ENCODE measurements at places on chromosomes 7 and 10.

GRCh38 chr10:82980321-82980720, 1105.3 kb downstream of the NRG3 start:
- DNase-seq, result no peak

GRCh38 chr10:29689001-29689400, 54.2 kb upstream of the SVIL start:
- DNase-seq, result no peak

GRCh38 chr10:96082153-96082552, 38.8 kb downstream of the CCNJ start:
- DNase-seq, result no peak

DNA sequence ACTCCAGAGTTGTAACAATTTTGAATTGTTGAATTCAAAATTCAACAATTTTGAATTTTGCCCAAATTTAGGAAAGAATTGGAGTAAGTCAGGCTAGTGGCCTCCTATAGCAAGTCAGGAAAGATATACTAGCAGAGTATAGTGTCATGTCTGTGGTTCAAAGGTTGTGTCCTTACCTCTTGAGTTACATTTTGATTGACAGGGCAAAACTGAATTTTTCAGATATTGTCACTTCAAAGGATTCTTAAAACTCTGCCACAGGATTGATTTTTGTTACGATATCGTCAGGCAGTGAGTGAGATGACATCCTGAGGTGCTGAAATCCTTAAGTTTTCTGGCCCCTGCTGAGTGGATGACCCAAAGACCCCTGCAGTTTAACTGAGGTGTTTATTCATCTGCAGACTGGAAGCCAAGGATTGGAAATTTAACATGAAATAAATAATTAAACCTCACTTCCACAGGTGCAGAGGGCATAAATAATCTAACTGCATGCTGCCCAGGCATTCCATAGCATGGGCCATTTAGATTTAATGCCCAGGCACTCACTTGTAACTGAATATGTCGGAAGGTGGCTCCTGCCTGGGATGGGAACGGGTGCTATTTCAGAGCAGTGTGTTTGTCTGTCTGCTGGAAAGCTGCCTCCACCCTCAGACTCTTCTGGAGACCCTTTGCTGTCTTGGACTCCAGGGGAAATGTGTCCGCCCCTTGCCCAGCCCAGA, 50.8 kb downstream of the RBM20 start:
- DNase-seq, result no peak

DNA sequence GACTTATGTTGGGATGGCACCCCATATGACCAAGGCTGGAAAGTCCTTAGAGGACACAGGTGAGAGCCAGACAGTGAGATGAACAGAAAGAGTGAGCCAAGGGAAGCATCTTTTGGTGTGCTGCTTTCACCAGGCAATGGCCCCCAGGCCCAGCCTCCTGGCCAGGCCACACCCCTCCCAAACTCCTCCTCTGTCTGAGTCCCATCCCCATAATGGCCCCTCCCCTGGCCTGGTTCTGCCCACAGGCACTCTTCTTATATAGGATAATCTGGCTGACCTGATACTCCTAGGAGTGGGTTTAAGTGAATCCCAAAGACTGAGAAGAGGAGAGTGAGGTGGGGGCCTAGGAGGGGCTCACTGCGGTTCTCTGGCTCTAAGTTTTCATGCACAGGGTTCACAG, 252.5 kb downstream of the RPS24 start:
- DNase-seq, result no peak

GRCh38 chr10:28215930-28216329, 86.9 kb downstream of the MPP7 start:
- no peak for DNase-seq

DNA sequence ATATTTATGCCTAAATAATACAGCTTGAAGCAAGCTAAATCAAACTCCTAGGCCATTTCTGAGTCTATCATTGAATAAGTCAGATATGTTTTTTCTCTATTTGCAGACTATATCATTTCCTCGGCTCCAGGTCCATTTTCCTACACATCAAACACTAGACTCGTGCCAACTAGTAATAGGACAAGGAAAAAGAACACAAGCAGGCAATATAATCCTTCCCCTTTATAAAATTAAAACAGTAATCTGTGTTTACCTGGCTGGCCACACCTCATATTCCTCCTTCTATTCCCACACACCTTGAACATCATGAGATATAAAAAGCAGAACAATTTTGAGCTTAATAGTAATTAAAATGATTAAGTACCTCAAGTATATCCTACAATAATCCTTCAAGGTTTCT, 325.7 kb downstream of the TFEC start:
- no peak for DNase-seq

GRCh38 chr7:106891548-106892410, 26.7 kb downstream of the PIK3CG start:
- DNase-seq, result no peak

- DNase-seq, result no peak
These were observed 2.4 kb downstream of the ZNF467 start for GRCh38 chr7:149770728-149771636.

DNA sequence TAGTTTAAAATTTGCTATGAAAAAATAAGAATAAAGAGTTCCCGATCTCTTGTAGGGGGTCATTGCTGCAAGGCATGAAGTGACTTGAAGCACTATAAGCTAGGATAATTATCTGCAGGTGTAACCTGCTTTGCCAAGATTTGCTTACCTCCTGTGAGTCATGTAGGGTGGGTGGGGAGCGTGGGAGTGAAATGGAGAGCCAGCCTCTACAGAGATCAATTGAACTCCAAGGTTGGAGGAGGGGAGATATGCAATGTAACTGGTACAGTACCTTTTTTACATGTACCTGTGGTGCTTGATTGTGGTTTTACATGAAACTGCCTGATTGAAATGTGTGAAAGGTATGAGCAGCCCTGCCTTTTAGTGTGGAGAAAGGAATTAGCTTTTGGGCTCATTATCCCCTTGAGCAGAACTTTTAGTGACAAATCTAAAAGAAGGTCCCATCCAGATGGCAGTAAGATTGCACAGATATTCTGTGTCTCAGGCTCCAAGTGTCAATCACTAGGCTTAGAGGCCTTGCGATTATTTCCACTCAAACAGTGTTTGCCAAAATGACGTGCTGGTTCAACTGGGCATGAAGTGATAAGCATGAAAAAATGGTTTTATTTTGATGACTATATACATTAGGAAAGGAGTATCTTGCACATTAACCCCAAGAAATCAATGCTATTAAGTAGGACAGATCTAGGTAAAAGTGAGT, 138.6 kb upstream of the GRB10 start:
- no peak for DNase-seq

DNA sequence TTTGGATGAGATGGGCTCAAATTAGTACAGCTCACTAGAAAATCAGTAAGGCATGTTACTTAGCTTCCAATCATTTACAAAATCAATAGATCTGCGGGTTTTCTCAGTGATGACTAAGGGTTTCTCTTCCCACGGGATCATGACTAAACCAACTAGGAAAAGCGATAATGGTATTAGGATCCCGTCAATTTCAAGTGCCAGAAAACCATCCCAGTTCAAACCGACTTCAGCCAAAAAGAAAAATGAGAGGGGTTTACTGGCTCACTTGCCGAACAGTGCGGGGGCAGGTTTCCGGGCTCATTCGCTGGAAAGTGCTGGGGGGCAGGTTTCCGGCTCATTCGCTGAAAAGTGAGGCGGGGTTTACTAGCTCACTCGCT, 62.1 kb upstream of the LYZL2 start:
- DNase-seq, result no peak

DNA sequence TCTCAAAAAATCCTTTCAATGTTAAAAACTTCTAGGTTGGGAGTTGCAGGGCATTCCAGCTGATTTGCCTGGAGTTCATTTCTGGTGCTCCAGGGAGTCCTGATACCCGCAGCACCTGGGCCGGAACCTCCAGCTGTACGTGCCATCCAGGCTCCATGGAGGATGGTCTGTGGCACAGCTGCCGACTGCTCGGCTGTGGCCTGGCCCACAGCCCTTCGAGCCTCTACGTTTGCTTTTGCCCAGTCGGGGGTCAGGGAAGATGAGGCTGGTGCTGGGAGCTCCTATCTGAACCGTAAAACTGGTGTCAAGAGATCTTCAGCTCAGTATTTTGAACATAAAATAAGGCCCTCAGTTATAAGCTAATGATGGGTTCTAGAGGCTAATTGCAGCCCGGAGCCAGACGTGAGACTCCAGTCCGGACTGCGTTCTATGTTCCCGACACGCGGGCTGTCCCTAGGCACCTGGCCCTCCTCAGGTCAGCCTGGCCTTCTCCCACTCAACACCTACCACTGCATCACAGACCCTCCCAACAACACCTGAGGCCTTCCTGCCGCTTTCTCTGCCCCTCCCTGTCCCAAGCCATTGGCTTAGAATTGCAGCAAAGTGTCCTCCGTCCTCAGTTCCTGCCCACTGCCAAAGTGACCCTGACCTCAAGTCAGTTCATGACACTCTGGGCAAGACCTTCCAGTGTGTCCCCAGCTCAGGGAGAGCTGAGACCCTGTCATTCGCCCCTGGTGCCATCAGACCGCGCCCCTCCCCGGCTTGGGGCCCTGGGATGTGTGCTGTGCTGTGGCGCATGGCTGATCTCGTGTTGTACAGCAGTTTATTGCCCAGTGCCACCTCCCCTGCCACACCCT, 64.2 kb upstream of the DNAJB6 start:
- no peak for DNase-seq

DNA sequence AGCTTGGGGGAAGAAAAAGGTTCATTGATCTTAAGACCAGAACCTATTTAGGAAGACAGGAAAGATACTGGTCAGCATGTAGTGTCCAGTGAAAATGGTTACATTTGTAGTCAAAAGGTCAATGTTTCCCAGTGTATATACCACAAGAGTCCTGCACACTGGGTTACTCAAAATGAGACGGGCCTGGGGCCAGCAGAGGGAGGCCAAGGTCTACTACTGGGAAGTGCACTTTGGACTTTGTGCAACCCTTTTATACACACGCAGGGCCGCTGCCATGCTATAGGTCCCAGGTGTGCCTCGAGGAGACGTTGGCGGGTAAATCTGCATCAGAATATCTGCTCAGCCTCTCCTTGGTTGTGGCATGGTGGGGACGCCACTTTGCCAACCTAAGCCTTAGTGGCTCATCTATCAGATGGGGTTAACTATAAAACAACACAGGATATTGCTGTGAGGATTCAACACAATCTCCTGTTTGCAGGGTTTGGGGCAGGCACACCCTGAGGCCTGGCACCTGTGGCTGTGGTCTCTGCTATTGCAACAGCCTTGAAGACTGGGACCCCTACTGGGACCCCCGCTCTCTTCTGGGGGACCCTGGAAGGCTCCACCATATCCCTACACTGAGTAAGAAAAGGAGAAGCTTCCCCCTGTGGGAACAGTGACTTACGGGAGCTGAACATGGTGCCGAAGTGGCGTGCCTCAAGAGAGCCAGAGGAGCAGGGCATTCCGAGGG, 19.7 kb downstream of the CLRN3 start:
- peak; percentile 35 for DNase-seq

- DNase-seq, result no peak
These were observed 297.2 kb downstream of the RPS24 start for GRCh38 chr10:78330884-78331283.

- no peak for DNase-seq
These were observed 48.5 kb upstream of the ADRB1 start for GRCh38 chr10:113995201-113995600.

DNA sequence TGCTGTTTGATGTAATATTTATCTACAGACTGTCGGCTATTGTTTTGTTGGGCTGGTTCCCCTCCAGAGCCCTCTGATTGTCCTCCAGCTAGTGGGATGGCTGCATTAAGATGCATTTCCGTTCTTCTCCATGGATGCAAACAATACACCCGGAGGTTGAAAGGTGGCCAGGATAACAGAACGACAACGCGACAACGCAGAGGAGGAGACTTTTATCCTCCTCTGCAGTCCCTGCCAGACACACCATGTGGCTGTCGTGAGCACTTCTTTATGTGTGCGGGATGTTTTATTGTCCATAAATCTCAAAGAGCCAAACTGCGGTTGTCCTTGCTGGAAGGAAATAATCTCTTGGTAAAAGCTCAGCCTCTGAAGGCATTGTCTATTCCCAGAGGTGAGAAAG, 39.1 kb upstream of the TCERG1L start:
- DNase-seq, result no peak

GRCh38 chr10:28332726-28333125, 29.9 kb upstream of the MPP7 start:
- no peak for DNase-seq

DNA sequence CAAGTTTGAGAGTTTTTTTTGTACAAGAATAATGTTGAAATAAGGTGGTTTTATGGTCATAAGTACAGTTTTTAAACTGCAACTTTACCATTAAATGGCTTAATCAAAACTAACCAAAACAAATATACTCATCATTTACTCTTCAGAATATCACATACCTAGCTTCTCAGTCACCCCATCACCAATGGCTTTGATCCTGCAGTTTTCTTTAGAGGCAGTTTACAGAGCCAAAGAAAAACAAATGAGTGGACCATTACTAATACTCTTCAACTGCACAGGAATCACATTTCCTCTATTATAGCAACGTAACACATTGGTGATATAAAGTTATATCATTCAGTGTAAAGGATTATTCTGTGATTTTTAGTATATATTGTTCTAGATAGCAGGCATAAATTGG, 576.1 kb upstream of the LRRTM3 start:
- DNase-seq, result no peak

GRCh38 chr10:86821388-86821999, 65.1 kb downstream of the BMPR1A start:
- no peak for DNase-seq

GRCh38 chr7:82175319-82175718, 268.3 kb downstream of the CACNA2D1 start:
- DNase-seq, result no peak

GRCh38 chr7:84043661-84044191, 150.9 kb downstream of the SEMA3A start:
- no peak for DNase-seq

DNA sequence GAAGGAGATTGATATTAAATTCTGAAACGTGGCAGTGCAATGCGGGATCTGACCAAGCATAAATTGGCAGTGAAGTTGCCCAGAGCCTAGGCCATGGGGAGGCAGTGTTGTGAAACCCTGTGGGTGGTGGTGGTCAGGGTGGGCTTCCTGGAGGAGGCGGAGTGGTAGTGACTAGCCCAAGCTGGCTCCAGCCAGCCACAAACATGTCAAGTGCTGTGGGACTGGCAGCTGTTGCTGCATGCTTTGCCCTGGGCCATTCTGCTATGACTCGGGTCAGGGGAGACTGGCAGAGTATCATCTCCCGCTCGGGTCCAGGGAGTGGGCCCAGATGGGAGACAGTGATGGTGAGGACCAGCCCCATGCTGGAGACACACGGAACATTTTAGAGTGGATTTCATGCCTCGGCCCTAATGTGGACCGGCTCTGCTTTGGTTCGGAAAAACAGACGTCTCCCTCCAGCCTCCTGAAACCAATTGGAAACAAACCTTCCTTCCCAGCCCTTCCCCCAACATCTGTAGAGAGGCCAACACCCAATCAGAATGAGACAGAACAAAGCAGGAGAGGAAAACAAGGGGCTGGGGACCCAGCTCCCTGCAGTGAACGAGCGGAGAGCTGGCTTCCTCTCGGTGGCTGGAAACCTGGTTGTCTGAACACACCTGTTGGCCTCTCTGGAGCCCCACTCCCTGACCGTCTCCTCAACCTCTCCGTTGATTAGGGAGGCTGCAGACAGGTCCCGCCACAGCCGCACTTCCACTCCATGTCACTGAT, 58.2 kb downstream of the TMEM270 start:
- no peak for DNase-seq

Data from natural killer cell treated with Interleukin-12 subunit alpha and Interleukin-12 subunit beta and Interleukin-15 and Interleukin-18, amount 100 ng/mL, for 72 hours (primary cell).